ENCODE measurements at places on chromosomes 1 and 21. TPM values are rescaled to one million over a fixed set of nuclear protein-coding genes. Genes with fewer than 3 reads are reported as not detected.

- no peak for DNase-seq
These were observed 323.5 kb downstream of the SIPA1L2 start for GRCh38 chr1:232306269-232306961.

LRIF1 gene
- 20.6 TPM for polyA plus RNA-seq

DNA sequence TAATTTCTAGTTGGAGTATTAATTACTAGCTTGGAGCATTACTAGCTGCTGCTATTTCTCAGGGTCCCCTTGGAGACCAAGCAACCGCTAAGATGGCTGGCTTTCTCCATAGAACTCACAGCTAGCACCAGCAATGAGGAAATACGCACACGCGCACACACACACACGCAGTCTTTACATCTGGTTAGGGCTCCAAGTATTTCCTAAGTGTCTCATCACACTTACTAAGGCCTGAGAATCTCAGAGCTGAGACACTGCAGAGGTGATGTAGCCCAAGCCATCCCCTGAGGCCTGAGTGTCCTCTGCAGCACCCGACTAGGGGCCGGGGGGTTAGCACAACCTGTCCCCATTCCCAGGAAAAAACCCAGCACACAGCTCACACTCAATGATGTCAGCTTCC, 42.5 kb downstream of the ITPKB start:
- DNase-seq = no peak

- no peak for DNase-seq
These were observed 11.6 kb downstream of the SLC6A17 start for GRCh38 chr1:110161849-110162248.

- DNase-seq = no peak
These were observed 363.6 kb upstream of the CAMK1G start for GRCh38 chr1:209219791-209220524.

- peak; percentile 35 for DNase-seq
These were observed at the start of gene F3 for GRCh38 chr1:94541246-94542087. Gene F3 (minus strand): TSS chr1:94541759. CDS start chr1:94541636, 123 bp downstream.
